ENCODE measurements at places on chromosomes 16 and 17. TPM values are rescaled to one million over a fixed set of nuclear protein-coding genes. Genes with fewer than 3 reads are reported as not detected.
A peak's percentile ranks its signal among the peaks of the same experiment; 100 is the strongest.

DNA sequence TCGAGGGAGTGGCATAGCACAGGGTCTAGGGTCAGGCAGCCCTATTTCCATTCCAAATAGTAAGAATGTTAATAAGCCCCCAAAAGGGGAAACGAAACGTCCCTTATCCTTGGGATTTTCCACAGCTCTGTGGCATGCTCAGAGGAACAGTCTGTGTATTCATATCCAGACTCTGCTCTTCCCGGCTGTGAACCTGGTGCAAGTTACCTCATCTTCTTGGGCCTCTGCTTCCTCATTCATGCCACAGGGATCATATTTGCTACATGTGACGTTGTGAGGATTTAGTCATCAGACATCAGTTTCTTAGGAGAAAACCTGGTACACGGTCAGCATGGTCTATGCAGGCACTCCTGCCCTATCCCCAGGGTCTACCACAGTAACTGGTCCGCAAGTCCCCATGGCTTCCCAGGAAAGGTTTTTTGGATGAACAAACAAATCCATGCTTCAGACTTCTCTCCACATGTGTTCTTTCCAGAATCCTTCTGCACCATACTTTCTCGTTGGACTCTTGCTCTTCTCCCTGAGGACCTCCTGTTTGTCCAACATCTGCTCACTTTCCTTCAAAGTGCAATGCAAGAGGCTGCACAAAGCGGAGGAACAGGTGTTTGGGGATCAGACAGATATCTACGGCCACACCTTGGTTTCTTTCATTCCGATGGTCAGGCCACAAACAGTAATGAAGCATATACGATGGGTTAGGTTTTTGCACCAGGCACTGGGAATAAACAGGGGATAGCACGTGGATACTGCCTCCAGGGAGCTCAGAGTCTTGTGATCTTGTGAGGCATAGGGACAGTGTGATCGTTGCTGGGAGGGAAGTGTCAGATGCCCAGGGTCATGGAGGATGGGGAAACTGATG is 17.7 kb downstream of the GLP2R start:
- no peak for DNase-seq

DNA sequence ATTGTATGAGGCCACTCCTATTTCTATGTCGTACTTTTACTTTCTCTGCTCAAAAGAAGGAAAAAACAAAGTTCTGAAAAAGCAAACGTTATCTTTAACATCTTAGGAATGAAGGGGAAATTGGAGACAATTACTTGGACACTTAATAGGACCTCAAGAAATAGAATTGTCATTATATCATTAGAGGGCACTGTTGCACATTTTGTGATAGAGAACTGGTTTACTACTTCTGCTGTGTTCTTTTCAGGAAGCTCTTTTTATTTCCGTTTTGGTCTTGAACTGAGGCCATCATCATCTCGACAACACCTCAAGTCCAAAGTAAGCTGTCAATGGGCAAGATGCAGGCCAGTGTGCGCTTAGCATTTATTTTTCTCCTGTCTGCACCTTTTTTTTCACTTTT is 14.6 kb downstream of the COG4 start:
- DNase-seq = no peak

PRKCA gene
- 76.1 TPM for total RNA-seq

DNA sequence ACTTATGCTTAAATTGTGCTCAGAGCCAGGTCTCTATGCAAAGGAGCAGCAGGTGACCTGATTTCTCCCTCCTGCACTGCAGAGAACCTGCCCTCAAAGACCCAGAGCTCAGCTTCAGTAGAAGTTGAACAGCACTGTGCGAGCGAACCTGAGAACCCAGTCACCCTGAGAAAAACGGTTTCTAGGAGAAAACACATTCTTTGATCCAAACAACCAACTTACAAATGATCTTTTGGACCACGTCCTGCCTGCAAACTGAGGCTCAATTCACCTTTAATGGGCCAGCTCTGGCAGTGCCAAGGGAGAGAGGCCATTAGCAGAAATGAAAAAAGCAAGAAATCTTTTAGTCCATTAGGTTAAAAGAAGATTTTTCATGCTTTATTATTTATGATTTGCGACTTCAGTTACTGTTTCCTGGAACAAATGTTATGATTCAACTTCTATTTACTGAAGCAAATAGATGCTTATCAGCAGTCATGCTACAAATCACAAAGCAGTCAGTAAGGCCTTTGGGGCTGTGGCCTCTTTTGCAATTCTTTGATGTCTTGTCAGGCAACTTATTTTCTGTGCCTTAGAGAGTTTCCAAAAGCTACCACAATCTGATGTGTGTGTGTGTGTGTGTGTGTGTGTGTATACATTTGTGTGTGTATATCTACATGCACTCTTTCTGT is 65.7 kb upstream of the LRRC37A3 start:
- peak; percentile 36 for DNase-seq

Measured in uterus (tissue), 4 donors.